ENCODE measurements at places on chromosomes 2 and 18. TPM values are rescaled to one million over a fixed set of nuclear protein-coding genes. Genes with fewer than 3 reads are reported as not detected.

PREB gene
- total RNA-seq, result 72.1 TPM

SERPINB12 gene
- total RNA-seq, result not detected

TRIM43 gene
- not detected for total RNA-seq

SMYD1 gene
- not detected for total RNA-seq

CRYBA2 gene
- total RNA-seq, result not detected

ACVR1 gene
- 13.6 TPM for total RNA-seq

TOGARAM2 gene
- total RNA-seq, result 10.0 TPM

CRYGD gene
- total RNA-seq, result not detected

RAB6C gene
- not detected for total RNA-seq

IL36G gene
- total RNA-seq, result not detected

FAHD2A gene
- 30.5 TPM for total RNA-seq

OR6B2 gene
- total RNA-seq, result not detected

DIS3L2 gene
- total RNA-seq, result 36.2 TPM

SDC1 gene
- total RNA-seq, result not detected

PER2 gene
- 17.6 TPM for total RNA-seq

IL37 gene
- total RNA-seq, result not detected

SLC9A4 gene
- 0.08 TPM for total RNA-seq

SKOR2 gene
- not detected for total RNA-seq

C2orf72 gene
- 0.16 TPM for total RNA-seq

CNRIP1 gene
- total RNA-seq, result not detected

NT5C1B gene
- total RNA-seq, result not detected

TMEM200C gene
- not detected for total RNA-seq

REG3A gene
- not detected for total RNA-seq

MC5R gene
- total RNA-seq, result not detected

CD226 gene
- total RNA-seq, result 52.2 TPM

TEX44 gene
- total RNA-seq, result not detected

SKA1 gene
- 46.3 TPM for total RNA-seq

RBM44 gene
- 0.73 TPM for total RNA-seq

LYPD6 gene
- not detected for total RNA-seq

CYB5A gene
- 28.7 TPM for total RNA-seq

DNER gene
- total RNA-seq, result not detected

ST6GAL2 gene
- not detected for total RNA-seq

TWSG1 gene
- 8.9 TPM for total RNA-seq

GCKR gene
- not detected for total RNA-seq

EPB41L3 gene
- total RNA-seq, result 0.10 TPM

ANKRD62 gene
- total RNA-seq, result not detected

MROH2A gene
- not detected for total RNA-seq

GPR45 gene
- total RNA-seq, result not detected

TLX2 gene
- total RNA-seq, result 0.44 TPM

ALLC gene
- not detected for total RNA-seq

FAM161A gene
- total RNA-seq, result 4.5 TPM

TUBA3D gene
- not detected for total RNA-seq

FSHR gene
- total RNA-seq, result not detected

ARHGAP25 gene
- 68.2 TPM for total RNA-seq

ACOXL gene
- not detected for total RNA-seq

RGPD4 gene
- not detected for total RNA-seq

DNAH6 gene
- 0.89 TPM for total RNA-seq

SGO2 gene
- 56.5 TPM for total RNA-seq

SH3BP4 gene
- total RNA-seq, result not detected

PLEKHB2 gene
- 62.0 TPM for total RNA-seq

AMER3 gene
- not detected for total RNA-seq

FTCDNL1 gene
- total RNA-seq, result 1.5 TPM

SF3B1 gene
- 267 TPM for total RNA-seq
